ENCODE measurements at places on chromosomes 3 and 15.

- no peak for DNase-seq
These were observed 43.7 kb upstream of the MFGE8 start for GRCh38 chr15:88956906-88957305.

DNA sequence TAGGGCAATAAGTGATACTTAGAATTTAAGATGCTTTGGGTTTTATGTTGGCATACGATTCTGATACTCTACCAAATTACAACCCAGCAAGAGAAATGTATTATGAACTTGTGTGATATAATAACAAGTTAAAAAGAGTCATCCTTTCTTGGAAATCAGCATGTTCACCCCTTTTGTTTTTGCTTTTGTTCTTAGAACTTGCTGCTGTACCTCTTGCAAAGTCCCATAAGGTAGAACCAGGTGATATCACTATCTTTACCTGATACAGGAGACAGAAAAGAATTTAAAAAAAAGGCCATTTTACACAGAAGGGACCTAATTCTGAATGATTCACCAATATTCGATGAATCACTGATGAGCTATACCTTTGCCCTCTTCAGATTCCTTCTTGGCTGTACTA is 810.4 kb downstream of the FHIT start:
- no peak for DNase-seq

GRCh38 chr3:39255503-39256325 is 24.1 kb downstream of the CX3CR1 start:
- DNase-seq, result no peak

DNA sequence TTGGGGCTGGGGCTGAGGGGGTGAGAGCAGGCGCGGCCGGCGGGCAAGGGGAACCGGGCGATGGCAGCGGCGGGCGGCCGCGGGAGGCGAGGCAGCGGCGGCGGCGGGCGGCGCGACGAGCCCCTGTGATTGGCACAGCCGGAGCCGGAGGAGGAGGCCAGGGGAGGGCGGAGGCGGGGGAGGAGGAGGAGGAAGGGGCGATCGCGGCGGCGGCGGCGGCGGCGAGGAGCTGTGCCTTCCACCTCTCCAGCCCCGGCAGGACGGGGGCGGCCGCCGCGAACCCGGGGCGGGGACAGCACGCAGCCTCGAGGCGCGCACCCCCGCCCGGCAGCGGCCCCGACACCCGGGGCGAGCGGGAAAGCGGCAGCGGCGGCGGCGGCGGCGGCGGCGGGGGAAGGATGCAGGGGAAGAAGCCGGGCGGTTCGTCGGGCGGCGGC is at the start of gene SLCO3A1:
Gene SLCO3A1, plus strand, starts transcription at position 198 of the 437 bp plus-strand sequence.
- peak; percentile 87 for DNase-seq

- DNase-seq, result no peak
These were observed 117.1 kb downstream of the THSD4 start for GRCh38 chr15:71232411-71232810.

GRCh38 chr3:149618151-149619123 is 39.4 kb downstream of the WWTR1 start:
- no peak for DNase-seq

DNA sequence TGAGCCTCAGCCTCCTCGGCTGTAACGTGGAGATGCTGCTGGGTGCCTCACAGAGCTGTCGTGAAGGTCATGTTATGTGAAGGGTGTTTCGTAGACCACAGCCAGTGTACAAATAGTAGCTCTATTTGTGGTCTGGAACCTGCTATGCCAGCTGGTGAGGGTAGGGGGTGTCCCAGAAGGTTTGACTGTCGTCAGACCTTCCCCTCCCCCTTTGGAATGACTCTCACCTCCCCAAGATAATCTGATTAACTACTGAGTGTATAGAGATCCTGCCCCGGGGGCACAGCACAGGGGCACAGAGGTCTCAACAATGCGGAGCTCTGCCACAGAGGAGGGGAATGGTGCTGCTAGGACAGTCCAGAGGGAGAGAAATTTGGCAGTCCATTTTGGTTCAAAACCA is 20.5 kb downstream of the FGD5 start:
- DNase-seq, result no peak

- DNase-seq, result no peak
These were observed 24.1 kb downstream of the PDIA5 start for GRCh38 chr3:123090728-123091531.

- DNase-seq, result no peak
These were observed 166.1 kb downstream of the FRMD5 start for GRCh38 chr15:44029003-44029402.

DNA sequence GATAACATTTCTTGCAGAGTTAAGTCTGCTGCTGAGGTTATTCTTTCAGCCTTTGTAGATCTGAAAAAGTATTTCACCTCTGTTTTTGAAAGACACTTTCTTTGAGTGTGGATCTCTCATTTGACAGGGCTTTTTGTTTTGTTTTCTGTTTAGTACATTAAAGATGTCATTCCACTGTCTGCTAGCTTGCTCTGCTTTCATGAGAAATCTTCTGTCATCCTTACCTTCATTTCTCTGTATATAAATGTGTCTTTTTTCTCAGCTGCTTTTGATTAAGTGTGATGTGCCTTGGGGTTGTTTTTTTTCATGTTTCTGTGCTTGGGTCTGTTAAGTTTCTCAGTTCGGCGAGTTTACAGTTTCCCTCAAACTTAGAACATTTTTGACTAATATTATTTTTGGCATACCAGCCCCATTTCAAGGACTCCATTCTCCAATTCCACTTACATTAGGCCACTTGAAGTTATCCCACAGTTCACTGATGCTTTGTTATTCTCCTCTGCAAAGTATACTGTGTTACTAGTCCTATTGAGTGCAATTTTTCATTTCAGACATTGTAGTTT is 43.9 kb upstream of the CA12 start:
- no peak for DNase-seq

- peak; percentile 27 for DNase-seq
These were observed 5.2 kb upstream of the OCA2 start for GRCh38 chr15:28104326-28104725.

- DNase-seq, result no peak
These were observed 301.0 kb upstream of the LYSMD4 start for GRCh38 chr15:100034191-100034590.

GRCh38 chr3:119428538-119428937 is 34.9 kb downstream of the TMEM39A start:
- no peak for DNase-seq

- no peak for DNase-seq
These were observed 81.5 kb downstream of the MB21D2 start for GRCh38 chr3:192835818-192836815.

DNA sequence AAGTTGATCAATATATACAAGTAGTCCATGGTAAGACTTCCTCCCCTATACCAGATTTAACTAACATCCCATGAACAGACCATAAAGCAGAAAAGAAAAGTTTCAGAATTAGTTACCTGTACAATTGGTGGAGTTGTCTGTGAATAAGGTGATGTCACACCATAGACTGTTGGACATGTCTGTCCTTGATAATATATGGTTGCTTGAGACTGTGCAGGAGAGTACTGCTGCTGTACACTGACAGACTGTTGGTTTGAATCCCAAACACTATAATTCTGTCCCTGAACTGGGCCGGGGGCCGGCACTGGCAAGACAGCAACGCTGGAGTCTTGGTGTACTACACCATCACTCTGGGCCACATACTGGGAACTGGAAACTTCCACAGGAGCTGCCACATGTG is 77.2 kb downstream of the NBEAL2 start:
- no peak for DNase-seq

GRCh38 chr15:83653639-83654378 is at the start of gene ADAMTSL3:
TSS of gene ADAMTSL3 (plus strand) at chr15:83654123. CDS start at chr15:83655762, 1,639 bp downstream.
- DNase-seq, result peak; percentile 82

DNA sequence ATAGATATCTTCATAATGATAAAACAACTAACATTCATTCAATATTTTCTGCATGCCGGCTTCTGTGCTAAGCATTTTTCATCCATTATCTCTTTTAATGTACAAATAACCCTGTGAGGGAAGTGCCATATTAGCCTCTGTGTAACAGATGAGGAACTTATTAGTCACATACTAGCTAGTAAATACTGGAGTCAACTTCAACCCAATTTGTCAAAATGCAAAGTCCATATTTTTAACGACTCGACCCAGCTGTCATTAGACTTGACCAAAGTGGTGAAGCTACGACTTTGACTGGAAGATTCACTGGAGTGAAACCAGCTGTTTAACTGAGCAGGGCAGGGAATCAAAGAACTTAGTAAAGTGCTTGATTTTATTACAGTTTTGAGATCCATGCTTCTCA is 41.6 kb downstream of the PARP15 start:
- DNase-seq, result no peak

- no peak for DNase-seq
These were observed 98.9 kb downstream of the DNAJB8 start for GRCh38 chr3:128367761-128368160.

DNA sequence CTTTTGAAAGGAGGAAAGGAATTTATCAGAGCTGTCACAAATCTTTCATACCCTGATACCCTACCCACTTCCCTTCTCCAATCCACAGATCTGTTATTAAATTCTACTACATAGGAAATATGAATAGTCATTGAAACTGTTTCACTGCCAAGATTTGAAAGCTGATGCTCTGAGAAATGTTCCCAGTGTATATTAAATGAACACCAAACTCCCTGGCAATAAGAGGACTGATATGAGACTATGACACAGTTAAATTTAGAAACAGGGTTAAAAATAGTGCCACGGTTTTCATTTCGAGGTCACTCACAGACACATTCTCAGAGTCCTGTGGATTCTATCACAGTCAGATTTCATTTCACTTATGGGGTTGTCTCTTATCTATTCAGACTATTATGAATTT is 27.2 kb upstream of the GBE1 start:
- no peak for DNase-seq

DNA sequence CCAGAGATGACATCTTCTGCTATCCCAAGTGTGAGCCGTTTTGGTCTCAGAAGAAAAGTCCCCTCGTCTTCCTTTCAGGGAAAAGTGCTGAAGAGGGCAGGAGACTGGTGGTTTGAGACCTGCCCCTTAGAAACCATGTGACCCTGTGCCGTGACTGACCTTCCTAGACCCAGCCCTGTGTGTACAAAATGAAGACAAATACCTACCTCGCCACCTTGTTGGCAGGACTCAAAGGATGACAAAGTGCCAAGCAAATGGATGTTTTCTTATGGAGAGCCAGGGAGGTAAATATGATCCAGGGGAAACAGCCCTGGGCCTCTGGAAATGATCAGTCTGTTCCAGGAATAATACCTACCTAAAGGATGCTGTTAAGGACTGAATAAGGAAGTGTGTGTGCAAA is 41.3 kb downstream of the FAM174B start:
- peak; percentile 19 for DNase-seq

GRCh38 chr3:186732169-186732766 is 15.1 kb downstream of the KNG1 start:
- no peak for DNase-seq

DNA sequence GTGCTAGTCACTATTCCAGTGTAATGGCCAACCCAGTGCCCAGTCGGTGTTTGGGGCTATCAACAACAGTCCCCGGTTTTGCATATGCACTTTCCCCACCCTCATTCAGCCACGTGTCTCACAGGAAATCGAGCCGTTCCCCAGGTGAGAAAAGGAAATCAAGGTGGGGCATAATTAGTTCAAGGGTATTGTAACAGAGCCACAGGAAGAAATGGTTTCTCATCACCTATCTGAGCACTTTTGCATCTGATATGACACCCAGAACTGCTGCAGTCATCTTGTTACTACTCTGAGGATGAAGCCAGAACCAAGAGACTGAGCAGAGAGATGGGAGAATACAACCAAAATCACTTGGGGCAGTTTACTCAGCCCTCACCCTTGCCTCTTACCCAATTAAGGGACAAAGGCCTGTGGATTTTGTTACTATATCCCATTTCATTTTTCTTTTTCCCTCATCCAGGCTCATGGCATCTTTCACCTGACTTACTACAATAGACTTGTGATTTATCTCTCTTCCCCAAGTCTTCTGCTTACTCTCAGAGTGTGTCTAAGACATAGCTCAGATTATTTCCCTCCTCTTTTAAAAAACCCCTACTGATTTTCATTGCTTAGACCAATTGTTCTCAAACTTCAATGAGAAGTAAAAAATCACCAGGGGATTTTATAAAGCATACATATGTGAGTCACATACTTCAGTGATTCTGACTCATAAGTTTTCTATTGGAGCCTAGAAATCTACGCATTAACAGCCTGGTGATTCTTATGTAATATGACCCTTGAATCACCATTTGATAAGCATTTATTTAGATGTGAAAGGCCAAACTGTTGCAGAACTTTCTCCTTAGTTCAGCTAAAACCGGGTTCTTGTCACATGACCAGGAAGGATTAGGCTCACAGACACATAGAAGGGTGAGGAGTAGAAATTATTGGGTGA is 40.5 kb downstream of the TRAT1 start:
- no peak for DNase-seq

- DNase-seq, result no peak
These were observed 10.3 kb upstream of the ZXDC start for GRCh38 chr3:126485956-126486355.

DNA sequence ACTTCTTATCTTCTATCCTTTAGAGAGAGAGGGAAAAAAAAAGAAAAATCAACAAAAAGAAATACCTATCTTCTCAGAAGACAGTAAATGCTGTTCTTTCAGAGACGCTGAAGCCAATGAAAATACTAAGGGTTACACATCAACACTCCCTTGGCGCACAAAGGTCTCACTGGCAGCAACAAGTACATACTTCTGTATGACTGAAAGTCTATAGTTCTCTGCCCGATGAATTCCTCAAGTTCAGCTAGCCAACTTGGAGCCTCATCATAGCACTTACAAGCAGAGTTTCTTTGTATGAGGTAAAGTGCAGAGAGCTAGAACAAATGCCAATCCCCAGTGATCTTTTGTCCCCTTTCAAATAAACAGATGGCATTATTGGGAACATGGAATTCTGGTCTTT is 62.7 kb downstream of the CPNE4 start:
- DNase-seq, result no peak

- no peak for DNase-seq
These were observed 6.0 kb downstream of the DIPK2A start for GRCh38 chr3:143977341-143978262.

DNA sequence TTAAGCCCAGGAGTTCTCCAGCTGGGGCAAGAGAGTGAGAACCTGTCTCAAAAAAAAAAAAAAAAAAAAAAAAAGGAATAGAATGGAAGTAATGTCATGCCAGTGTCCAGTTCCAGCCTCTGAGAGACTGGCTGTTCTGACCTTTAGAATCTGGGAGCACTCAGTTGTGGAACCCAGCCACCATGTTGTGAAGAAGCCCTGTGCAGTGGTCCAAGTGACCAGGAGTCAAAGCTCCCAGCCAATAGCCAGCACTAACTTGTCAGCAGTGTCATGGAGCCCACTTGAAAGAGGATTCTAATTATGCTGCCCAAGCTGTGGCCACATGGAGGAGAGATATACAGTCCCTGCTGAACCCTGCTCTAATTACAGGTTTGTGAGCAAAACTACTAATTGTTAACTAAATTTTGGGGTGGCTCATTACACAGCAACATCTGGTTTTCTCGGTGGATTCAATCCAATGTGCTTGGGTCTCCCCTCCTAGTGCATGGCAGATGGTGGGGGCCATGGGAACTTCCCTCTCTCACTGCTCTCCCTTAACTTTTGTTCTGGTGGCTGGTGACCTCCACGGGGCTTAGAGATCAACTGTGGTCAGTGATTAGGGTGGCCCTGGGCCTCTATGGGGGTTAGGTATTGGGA is 55.5 kb downstream of the CLEC3B start:
- DNase-seq, result no peak
